NCI-H460 (cell line): ENCODE measurements at places on chromosomes 1 and 21.

DNA sequence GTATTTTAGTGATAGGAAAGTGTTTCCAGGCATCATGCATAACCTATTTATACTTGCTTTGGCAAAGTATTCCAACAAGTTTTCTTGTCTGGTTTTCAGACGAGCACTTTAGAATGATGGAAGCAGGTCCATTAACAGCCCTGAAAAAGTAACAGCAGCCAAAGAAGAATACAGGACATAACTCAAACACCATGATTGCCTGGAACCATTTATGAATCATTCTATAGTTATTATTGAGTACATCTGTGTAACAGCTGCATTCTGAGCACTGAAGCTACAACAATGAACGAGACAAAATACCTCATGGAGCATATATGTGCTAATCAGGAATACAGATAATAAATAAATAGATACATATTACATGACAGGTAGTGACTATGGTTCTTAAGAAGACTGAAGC is 12.6 kb downstream of the IL10RB start:
- no peak for DNase-seq

GRCh38 chr1:15146971-15147376 is 6.6 kb upstream of the TMEM51 start:
- no peak for DNase-seq

- no peak for DNase-seq
Observed at GRCh38 chr1:231188072-231188471, 26.2 kb downstream of the TRIM67 start.

DNA sequence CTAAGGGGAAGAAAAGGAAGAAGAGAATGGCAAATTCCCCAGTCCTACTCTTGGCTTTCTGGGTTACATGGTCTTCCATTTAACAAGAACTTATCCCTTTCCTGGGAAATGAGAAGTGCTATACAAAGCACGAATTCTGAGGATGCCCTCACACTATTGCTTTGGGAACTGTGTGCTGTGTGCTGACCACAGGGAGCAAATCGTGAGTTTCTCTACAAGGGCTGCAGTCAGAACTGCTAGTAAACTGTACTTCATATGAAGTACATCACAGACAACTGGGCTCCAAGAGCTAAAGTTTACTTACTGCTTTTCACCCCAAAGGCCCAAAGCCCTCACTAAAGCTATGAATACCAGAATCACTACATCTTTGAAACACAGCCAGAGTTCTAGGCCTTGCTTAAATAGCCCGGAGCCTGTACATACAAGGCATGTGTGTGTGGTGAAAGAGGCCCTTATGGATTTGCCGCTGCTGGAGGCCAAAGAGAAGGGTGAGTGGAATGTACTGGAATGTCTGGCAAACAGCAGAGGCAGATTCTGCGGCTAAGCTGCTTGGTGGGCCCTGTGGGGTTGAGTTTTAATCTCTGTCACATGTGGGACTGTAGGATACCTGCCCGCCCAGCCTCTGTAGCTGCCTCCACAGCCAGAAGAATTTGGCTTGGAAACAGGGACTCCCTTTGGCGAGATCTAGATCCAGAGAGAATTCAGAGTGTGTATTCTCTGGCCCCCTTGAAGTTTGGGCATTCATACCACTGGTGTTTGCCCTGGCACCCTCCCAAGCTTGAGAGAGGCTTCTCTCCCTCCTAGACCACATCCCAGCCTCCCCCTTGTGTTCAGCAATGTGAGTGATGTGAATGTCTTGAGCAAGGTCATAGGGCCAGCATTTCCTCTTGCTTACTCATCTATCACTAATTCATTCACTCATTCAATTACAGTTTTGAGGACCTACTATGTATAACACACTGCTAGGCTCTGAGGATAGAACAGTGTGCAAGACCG is 21.9 kb upstream of the TRIM67 start:
- DNase-seq = peak; percentile 97

DNA sequence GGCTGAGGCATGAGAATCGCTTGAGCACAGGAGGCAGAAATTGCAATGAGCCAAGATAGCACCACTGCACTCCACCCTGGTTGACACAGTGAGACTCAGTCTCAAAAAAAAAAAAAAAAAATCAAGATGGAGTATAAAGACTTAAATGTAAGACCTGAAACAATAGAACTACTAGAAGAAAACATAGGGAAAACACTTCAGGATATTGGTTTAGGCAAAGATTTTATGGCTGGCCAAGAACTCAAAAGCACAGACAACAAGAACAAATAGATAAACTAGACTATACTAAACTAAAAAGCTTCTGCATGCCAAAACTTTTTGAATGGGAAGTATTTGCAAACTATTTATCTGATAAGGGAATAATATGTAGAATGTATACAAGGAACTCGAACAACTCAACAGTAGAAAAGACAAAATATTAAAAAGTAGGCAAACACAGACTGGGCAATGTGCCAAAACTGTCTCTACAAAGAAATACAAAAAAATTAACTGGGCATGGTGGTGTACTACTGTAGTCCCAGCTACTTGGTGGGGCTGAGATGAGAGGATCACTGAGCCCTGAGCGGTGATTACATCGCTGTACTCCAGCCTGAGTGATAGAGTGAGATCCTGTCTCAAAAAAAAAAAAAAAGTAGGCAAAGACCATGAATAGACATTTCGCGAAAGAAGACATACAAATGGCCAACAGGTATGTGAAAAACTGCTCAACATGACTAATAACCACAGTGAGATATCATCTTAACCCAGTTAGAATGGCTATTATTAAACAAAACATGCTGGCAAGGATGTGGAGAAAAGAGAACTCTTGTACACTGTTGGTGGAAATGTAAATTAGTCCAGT is 25.3 kb downstream of the DTL start:
- no peak for DNase-seq

DNA sequence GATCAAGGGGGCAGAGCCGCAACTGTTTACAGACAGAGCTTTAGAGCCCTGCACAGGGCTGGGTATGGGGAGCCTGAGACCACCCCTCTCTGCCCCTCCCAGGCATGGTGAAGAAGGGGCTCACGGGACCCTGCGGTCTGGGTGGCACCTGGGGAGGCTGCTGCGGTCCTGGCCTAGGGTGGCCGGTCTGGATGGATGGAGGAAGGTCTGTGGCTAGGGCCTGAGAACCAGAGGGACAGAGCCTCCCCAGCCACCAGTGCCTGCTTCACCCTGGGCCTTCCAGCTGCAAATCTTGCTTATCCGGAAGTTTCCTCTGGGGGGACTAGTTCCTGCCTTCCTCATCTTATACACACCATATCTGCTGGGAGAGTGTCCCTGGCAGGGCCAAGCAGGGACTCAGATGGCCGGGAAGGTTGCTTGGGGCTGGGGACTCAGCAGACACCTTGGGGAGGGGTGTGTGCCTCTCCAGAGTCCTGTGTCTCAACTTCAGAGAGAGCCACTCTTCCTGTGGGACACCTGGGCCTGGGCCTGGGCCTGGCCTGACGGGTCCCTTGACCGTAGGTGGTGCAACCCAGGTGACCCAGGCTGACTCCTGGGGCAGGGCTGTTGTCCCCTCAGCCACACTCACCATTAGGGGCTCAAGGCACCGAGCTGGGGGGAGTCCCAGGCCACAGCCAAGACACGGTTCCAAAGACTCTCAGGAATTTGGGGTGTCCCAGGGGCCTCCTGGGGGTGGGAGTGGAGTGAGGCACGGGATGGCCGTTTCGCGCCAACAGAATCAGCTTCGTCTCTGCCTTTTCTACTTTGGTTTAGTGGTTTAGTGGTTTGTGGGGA is 52.0 kb upstream of the ACTRT2 start:
- no peak for DNase-seq

DNA sequence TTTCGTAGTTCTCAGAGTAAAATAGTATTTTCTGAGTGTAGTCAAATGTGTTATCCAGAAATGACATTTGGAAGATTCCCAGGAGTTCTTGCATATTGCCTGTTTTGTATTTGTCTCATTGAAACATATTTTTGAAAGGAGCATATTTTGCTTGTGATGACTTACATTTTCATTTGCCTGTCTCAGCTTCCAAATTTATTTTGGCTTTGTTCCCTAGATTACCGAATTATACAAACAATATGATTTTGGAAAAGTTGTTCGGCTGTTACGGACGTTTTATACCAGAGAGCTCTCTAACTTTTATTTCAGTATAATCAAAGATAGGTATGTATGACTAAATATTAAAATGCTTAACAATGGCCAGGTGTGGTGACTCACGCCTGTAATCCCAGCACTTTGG is 46.0 kb downstream of the IARS2 start:
- no peak for DNase-seq

DNA sequence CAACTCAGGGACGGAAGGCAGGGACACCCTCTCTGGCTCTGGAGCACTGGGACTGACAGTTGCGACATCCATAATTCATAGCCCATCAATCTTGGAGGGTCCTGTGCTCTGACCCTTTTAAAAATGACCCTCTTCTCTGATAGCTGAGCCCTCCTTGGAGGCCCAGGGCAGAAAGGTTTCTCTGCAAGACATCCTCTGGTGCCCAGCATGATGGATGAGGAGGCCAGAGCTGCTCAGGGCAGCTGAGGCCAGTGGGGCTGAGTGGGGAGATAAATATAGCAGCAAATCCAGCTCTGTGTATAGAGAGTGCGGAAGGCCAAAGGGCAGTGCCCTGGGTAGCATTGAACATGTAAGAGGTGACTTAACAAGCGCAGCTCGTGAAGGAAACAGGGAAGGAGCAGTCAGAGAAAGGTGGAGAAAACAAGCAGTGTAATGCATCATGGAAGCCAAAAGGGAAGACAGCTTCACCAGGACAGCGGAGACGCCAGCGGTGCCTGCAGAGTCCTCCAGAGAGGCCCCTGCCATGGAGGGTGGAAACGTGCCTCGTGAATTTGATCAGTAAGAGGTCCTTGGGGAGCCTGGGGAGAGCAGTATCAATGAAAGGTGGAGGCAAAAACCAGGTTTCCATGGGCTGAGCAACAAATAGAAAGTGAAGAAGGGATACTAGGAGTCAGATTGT is 50.4 kb upstream of the FMOD start:
- DNase-seq = no peak

DNA sequence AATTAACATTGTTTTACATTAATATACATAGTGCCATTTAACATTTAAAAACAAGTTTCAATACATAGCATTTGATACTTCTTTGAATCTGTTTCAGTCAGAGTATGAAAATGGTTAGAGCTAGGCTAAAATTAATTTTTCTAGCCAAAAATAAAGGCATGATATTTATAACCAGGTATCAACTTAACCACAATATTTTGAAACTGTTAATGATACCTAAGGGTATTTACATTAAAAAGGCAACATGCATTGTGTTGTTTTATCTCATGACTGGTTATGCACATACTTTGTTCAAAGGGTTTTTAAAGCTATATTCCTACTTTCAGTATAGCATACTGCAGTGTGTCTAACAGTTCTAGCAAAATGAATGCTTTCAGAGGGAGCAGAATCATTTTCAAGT is 130.0 kb downstream of the HS2ST1 start:
- DNase-seq = no peak

DNA sequence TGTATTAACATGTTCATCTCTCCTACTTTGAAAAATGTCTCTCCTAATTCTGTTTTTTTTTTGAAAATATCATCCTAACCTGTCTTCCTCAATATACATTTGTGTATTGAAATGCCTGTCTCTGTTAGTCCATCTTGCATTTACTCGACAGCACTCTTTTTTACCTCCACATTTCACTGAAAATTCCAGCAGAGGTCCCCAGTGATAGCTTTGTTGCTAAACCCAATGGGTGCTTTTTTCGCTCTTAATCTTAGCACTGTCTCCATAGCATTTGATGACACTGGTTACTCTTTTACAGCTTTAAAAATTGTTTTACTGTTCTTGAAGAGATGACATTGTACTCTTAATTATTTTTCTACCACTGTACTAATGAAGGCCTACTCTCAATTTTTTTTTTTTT is 10.8 kb downstream of the OSBPL9 start:
- DNase-seq = peak; percentile 20

DNA sequence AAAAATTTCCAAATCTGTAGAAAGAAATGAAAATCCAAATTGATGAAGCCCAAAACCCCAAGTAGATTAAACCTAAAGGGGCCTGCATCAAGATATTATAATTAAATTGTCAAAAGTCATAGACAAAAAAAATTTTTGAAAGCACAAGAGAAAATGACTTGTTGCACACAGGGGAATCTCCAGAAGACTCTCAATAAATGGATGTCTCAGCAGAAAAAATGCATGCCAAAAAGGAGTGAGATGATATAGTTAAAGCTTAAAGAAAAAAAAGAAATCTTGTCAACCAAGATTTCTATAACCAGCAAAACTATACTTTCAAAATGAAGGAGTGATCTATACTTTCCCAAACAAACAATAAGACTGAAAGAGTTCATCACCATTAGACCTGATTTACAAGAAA is 393.2 kb upstream of the SPAG17 start:
- DNase-seq = no peak

DNA sequence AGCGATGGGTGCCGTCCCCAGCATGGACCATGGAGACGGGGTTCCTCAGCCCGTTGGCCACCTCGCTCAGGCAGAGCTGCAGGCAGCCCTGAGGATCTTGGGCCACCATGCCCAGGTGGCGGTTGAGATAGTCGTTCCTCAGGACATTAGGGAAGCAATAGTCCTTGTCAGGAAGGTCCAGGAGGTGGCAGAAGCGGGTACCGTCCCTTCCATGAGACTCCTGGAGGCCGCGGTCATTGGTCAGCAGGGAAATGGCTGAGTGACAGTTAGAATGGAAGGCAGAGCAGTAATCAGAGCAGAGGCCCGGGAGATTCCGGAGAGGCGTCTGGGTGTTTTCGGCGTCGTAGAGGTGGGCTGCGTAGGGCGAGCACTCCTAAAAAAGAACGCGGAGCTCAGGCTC is 4.1 kb downstream of the HHIPL2 start:
- no peak for DNase-seq

DNA sequence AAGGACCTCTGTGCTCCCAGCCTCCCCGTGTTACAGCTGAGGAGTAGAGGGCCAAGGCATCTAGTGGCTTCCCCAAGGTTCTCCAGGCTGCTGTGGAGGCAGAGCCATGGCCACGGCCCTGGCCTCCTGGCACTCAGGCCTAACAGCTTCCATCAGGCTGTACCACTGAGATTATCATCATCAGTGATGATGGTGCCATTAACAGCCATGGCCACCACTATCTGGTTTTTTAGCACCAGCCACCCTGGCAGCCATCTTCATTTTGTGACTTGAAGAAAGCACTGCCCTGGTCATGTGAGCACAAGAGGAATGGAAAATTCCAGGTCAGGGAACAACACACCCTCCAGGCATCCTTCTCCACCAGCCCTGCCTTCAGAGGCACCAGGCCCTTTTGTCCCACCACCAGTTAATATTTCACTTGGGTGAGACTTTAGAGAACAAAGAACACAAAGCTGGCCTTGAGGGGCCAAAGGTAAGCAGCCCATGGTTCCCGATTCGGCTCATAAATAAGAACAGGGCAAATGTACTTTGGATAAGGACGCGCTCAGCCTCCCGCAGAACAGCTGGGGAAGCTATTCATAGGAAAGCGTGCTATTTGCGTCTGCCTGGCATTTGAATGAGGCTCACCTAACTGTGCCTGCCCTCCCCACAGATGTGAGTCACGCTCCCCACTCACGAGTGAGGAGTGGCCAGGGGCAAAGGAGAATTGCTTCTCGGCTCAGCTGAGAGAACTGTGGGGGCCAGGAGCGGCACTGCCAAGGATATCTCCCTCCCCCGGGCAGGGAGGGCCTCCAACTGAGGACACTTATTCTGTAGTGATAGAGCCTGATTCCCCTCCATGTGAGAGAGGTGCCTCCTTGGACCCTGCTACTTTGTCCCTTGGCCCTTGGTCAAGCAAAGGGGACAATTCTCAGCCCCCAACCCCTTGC is 95.6 kb downstream of the CD58 start:
- no peak for DNase-seq

- no peak for DNase-seq
Observed at GRCh38 chr1:64004451-64005025, 198.9 kb upstream of the UBE2U start.
